ENCODE measurements at places on chromosomes 16 and 17. TPM values are rescaled to one million over a fixed set of nuclear protein-coding genes. Genes with fewer than 3 reads are reported as not detected.

DNA sequence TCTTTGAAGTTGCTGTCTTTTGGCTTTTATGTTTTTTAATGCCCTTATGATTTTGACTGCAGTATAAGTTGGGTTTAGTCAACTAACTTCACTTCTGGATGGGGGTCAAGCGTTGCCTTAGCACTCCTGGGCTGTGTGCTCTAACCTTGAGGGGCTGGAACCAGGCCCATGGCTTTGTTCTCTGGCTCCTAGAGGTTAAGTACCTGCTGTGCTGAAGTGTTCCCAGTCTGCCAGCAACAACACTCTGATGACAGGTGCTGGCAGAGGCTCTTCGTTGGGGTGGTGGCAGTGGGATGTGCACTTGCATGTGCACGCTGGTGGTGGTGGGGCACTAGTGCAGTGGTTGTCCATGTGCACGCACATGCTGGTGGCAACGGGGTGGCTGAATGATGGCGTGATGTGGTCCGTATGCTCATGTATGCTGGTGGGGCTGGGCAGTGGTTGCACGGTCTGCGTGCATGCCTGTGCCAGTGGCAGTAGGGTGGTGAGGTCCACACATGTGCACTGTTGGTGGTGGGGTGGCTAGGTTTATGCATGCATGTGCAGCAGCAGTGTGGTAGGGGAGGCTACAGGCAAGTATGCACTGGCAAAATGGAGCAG lies 447.8 kb upstream of the GOT2 start:
- no peak for DNase-seq

DNA sequence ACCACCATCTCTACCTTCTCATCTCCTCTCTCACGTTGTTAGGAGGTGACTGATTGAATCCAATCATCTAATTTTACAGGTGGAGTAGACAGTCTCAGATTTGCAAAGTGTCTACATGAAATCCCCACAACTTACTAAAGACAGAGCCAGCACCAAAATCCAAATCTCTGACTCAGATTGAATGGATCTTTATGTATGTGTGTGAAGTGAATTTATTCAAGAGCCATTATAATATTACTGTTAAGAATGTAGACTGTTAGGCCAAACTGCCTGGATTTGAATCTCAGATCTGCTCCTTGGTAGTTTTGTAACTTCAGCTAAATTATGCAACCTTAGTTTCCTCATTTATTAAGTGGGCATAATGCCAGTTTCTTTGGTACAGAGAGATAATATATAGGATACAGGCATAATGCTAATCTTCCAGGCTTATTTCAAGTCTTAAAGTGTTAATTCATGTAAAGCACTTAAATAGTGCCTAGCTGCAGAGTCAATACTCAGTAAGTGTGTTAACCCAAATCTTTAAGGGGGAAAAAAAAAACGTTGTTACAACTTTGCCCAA lies 12.7 kb downstream of the CNEP1R1 start:
- no peak for DNase-seq

- no peak for DNase-seq
Measured at GRCh38 chr17:74499992-74500391, 31.3 kb downstream of the CD300LB start.

GRCh38 chr17:15973834-15974233 lies 25.7 kb downstream of the ZSWIM7 start:
- DNase-seq = no peak

- DNase-seq = no peak
Measured at GRCh38 chr17:32211671-32212070, 54.0 kb upstream of the RHBDL3 start.

DNA sequence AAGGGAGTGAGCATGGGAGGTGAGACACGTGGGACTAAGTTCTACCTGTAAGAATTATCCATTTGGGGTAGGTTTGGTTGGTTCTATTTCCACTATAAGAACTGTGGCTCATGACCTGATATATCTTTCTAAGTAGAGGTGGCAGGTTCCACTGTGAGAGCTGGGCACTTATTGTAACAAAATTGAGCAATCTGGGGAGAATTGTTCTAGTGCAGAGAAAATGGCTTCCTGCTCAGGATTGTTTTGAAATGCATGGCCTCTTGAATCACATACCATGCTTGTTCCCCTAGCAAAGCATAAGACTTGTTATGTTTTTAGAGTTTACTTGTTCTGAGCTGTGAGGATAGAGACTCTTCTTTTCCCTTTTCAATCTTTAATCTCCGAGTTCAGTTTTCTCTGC lies 125.9 kb downstream of the MAP2K6 start:
- DNase-seq = no peak

- DNase-seq = no peak
Measured at GRCh38 chr16:75053791-75054555, 55.1 kb downstream of the ZNRF1 start.

DNA sequence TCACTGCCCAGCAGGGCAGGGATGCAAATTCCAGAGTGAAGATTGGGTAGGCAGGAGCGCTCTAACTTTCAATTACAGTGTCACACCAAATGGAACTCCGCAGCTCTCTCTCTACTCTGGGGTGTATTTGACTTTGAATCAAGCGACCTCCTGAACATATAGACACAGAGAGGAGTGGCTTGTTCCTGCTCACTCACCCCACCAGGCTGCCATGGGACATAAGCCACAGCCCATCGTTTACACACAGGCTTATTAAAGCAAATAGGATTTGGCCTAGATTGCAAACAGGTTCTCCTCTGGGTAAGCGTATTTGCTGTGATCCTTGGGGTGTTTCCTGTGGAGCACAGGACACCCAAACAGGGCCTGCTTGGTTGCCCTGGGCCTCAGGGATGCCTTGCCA lies 281.6 kb upstream of the CCL2 start:
- DNase-seq = no peak

- DNase-seq = no peak
Measured at GRCh38 chr16:12188061-12188934, 211.8 kb downstream of the SNX29 start.

GRCh38 chr17:39650121-39650579 lies 13.2 kb downstream of the STARD3 start:
- no peak for DNase-seq

GRCh38 chr17:64002658-64003525 lies 4.7 kb downstream of the PRR29 start:
- no peak for DNase-seq

GRCh38 chr16:12205378-12206097 lies 229.0 kb downstream of the SNX29 start:
- DNase-seq = no peak

DNA sequence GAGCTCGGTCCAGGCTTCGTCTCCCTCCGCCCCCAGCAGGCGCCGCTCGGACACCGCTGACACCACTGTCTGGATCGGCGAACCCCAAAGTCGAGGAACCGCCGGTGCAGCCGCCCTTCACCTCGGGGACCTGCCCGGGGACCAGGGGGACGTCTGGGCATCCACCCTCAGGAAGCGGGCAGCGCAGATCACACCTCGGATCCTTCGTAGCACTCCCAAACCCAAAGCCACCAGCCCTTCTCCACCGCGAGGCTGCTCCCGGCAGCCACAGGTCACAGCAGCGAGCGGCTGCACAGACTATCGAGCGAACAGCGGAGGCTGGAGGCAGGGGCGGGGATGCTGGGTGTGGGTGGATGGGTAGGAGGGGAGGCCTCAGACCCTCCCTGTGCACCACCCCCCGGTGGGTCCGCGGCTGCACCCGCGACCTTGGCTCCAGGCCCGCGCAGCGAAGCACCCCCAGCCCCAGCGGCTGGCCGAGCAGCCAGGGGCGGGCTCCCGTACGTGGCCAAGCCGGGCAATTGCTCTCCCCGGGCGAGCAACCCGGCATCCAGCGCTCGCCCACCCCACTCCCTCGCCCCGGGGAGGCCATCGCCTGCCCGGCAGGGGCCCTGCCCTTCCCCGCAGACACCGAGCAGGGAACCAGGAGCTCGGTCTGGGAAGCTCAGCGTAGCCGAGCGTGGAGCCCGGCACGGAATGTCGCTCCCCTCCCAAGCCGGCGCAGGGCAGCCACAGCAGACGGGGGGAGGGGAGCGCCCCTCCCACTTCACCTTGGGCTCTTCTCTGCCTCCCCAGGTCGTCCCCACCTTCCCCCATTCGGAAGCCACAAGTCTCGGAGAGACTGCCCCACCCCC lies 1.0 kb downstream of the SDK2 start:
- no peak for DNase-seq

GRCh38 chr16:74296104-74296431 lies 546 bp upstream of the PSMD7 start:
- DNase-seq = no peak

- DNase-seq = no peak
Measured at GRCh38 chr17:63552211-63552610, 1.9 kb downstream of the DCAF7 start.

DNA sequence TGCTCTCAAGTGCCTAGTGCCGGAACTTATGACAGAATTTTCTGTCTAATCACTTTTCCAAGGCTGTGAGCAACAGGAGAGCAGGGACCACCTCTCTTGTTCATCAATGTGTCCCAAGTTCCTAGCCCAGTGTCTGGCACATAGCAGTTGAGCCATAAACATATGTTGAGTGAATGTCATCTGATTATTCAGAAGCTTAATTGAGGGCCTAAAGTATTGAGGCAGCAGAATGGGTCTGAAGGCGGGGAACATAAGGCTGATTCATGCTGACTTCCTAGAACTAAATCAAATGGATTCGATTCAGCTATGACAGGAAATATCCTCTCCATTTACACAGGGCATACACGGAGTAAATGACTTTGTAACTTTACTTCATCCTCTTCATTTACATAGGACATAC lies 438.0 kb upstream of the ZFHX3 start:
- DNase-seq = no peak

- no peak for DNase-seq
Measured at GRCh38 chr17:32774695-32775084, 102.2 kb downstream of the MYO1D start.

- DNase-seq = no peak
Measured at GRCh38 chr16:67104061-67104460, 5.7 kb upstream of the PHAF1 start.

- DNase-seq = no peak
Measured at GRCh38 chr16:7713244-7713643, 380.6 kb downstream of the RBFOX1 start.

DNA sequence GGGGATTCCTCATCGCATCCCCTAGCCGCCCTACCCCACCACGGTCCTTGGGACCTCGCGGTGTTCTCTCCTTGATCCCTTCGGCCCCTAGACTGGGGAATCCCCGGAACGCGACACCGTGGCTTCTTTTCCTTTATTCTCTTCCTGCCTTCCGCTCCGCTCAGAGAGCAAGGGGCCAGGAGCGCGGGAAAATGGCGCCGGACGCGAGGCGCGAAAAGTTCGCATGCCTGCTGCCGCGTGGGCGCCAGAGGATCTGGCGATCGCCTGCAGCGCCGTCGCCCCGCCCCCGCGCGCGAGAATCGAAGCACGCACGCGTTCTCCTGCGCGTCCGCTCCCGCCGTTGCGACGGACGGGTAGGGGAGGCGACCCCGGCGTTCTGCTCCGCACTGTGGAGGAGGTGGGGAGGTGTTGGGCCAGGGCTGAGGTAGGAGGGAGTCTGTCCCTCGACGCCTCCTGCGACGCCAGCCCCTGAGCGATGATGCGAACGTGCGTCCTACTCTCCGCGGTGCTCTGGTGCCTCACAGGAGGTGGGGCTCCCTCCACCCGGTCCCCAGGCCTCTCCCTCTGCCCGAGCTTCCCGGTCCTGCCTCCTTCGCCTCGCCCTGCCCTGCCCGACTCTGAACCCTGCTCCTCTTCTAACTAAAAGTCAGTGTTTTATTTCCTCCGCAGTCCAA lies at the start of gene ZPBP2:
TSS of gene ZPBP2 (plus strand) at position 323 of the 674 bp plus-strand sequence. CDS start at position 476, 153 bp downstream.
- DNase-seq = peak; percentile 40

DNA sequence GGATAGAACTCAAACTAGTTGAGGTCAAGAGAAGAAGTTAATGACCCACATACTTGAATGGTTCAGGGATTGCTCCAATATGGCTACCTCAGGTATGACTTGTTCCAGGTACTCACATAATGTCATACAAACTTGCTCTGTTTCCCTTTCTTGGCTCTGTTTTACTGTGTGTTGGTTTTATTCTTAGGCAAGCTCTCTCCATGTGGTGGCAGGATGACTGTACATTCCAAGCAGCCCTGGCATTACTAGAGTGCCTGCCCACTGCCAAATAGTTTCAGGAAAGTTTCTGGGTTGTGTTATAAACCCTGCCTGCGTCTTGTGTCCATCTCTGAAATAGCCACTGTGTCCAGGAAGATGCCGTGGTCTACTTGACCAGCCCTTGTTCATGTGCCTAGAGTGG lies 476.8 kb downstream of the SHISA9 start:
- DNase-seq = no peak

- no peak for DNase-seq
Measured at GRCh38 chr17:530851-531250, 178.2 kb upstream of the RPH3AL start.

DNA sequence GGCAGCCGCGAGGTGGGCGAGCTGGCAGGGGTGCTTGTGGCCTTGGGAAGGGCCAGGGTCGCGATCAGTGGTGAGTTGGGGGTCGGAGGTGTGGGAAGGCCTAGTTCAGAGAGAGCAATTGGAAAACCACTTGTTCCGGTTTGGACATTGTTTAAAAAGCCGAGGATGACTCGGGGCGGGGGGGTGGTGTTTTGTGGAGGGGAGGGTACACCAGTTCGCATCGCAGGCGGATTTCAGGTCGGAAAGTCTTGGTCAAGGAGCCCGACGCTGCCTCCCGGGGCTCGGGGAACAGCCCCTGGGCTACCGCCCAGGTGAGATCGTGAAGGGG lies 66.4 kb downstream of the KPNA2 start:
- no peak for DNase-seq

DNA sequence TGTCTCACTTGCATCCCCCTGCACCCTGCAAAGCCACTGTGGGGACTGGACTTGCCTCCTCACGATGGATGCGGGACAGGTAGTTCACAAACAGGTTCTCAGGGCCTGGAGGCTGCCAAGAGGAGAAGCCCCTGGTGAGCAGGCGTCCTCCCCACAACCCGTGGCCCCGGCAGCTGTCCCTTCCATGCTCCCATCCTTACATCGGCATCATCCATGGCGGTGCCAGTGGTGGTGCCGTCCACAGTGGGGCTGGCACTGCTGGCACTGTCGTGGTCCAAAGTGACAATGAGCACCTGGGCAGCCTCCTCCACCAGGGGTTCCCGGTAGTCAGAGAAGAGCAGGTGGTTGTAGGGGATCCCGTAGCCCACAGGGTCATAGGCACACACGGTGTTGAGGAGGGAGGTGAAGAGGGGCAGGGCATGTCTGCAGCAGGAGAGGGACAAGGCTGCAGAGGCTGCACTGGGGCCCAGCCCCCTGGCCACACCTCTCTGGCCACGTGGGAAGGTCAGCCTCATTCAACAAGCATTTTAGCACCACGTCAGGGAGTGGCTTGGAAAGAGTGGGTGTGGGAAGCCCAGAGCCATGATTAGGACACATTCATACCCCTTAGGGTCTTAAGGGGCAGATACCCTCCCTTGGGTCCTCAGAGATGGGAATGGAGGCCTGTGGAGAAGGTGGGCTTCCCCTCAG lies 12.6 kb downstream of the HID1 start:
- DNase-seq = no peak

PPP1R1B gene
- not detected for total RNA-seq

MYCBPAP gene
- 3.4 TPM for total RNA-seq

TERB1 gene
- not detected for total RNA-seq

SLFN12L gene
- 39.8 TPM for total RNA-seq

KCNJ18 gene
- not detected for total RNA-seq

SLFN14 gene
- not detected for total RNA-seq

CEP295NL gene
- 6.3 TPM for total RNA-seq

AANAT gene
- not detected for total RNA-seq

CD300C gene
- not detected for total RNA-seq

CHTF8 gene
- 26.2 TPM for total RNA-seq

RHBDL1 gene
- 3.1 TPM for total RNA-seq

C17orf100 gene
- total RNA-seq = 0.73 TPM
